HFFc6 (cell line): ENCODE measurements at places on chromosomes 3 and 15. TPM values are rescaled to one million over a fixed set of nuclear protein-coding genes. Genes with fewer than 3 reads are reported as not detected.

Gene ATP8B4
- 0.20 to 0.86 TPM (median 0.75 TPM) in 3 replicates for total RNA-seq

Gene CASR
- total RNA-seq = not detected in 3 replicates

Gene GOLGA8R
- total RNA-seq = 0.27 TPM in 1 of 3 replicates, not detected in the others

Gene FANCD2
- total RNA-seq = 8.2 to 17.4 TPM (median 16.6 TPM) in 3 replicates

Gene MIX23
- total RNA-seq = 32.8 to 43.6 TPM (median 39.7 TPM) in 3 replicates

Gene ZNF639
- 26.9 to 32.8 TPM (median 29.0 TPM) in 3 replicates for total RNA-seq

Gene DCUN1D1
- 49.4 to 52.0 TPM (median 49.7 TPM) in 3 replicates for total RNA-seq

Gene SLC15A2
- 0.24 to 0.29 TPM in 2 of 3 replicates, not detected in the other for total RNA-seq

Gene GOLGA8T
- not detected in 3 replicates for total RNA-seq

Gene XCR1
- not detected in 3 replicates for total RNA-seq

Gene SLC27A2
- total RNA-seq = 0.71 to 2.0 TPM (median 1.4 TPM) in 3 replicates
